Progenitor cell of endocrine pancreas (in vitro differentiated cells): ENCODE measurements at places on chromosomes 12 and 14. TPM values are rescaled to one million over a fixed set of nuclear protein-coding genes. Genes with fewer than 3 reads are reported as not detected.

DNA sequence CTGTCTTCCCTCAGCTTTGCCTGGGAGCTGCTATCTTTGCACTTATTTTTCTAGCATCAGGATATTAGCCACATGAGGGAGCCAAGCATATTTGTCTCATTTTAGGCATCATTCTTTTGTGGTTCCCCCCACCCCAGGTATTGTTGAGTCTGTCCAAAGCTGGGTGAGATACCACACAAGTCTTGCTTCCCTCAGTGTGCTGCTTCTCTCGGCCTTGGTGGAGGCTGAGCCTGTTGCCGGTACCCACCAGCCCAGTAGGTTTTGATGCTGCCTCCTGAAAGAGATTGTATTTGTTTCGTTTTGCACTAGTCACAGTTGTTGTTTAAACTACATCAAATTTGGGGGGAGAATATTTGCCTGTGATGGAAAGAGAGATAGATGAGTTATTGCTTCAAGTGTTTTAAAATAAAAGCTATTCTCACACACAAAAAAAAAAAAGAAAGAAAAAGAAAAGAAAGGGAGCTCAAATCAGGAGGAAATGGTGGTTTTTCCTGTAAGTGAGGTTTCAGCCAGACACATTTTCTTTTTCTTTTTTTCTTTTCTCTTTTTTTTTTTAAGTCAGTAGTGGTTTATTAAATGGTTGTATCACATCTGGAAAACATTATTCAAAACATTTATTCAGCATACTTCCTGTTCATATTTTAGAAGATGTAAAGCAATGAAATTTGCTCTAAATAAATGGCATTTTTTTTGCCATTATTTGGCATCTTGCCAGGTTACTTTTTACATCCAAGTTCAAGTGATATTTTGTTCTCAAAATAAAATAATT lies 58.5 kb downstream of the SLC4A8 start:
- no peak for DNase-seq

GRCh38 chr12:2046957-2047356 lies 5.8 kb upstream of the CACNA1C start:
- DNase-seq, result no peak

DNA sequence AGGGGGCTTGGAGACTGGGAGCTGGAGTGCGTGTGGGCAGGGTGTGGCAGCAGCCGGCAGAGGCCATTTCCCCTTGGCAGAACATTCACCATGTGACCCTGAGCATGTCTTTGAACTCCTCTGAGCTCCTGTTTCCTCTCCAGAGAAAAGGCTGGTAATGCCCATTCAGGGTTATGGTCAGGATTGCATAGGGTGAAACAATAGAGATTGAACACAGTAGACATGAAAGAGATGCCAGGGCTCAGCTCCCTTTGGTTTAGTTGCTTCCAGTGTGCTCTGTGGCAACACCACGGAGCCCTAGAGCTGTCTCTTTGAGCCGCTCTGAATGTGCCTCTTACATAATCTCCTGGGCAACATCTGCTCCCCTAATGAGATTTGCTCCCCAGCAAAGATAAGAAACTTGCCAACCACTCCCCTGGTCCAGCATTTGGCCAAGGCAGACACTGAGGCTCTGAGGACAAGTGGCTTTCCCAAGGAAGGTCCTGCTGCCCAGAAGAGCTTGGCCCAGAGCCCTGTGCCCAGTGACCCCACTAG lies 4.6 kb downstream of the IFI27 start:
- no peak for DNase-seq

DNA sequence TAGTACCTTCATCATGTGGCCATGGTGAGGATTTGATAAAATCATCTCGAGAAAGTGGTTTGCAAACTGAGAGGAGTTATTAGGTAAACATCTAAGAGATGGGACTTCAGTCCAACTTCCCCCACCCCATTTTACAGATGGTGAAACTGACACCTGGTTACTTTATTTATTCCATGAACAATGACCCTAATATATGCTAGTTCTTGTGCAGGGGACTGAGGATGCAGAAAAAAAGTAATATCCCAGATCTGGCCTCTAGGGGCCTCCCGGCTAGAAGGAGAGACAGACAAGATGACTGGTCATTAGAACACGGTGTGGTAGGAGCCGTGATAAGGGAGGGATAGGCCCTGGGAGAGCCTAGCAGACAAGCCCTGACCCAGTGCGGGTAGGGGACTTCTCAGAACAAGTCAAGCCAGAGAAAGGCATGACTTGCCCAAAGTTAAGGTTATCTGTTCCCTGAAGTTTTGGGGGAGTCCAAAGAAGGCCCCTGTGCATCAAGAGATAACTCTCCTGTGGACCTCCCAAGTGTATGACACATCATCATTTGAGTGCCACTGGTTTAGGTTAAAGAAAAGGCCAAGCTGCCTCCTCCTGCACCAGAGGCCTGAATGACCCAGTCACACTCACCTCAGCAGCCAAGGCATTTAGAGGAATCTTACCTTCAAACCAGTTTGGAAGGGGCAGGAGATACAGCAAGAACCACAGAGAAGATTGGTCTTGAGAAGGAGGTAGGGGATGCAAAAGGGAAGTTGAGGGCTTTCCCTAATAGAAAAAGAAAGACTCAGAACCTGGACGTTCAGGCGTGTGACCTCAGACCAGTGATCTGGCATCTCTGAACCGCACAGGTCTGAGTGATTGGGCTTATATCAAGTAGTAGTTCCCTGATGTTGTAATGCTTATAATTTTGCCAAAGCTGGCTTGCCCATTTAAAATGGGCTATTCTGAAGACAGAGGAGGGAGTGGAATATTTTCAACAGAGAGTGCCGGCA lies 1.6 kb downstream of the CMKLR1 start:
- DNase-seq, result no peak

ABCD2 gene
- not detected in 2 replicates for total RNA-seq

SERPINA3 gene
- 5.2 and 8.0 TPM in 2 replicates for total RNA-seq

KRT71 gene
- not detected in 2 replicates for total RNA-seq

DNA sequence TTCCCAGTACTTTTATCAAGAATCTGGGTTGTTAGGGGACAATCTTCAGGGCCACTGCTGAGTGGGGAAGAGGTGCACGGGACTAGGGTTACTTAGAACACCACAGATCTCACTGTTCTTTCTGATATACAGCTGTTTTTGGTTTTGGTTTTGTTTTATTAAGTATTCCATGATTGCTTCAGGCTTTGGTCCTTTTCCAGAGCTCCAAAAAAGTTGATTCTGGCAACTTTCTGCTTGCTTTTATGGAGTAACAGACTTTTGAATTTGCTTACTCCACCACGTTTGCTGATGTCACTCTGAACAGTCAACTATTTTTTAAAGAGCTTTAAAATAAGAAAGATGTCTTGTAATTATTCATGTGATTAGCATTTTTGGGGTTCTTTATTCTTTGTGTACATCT lies 368.1 kb upstream of the FOXG1 start:
- no peak for DNase-seq

DNA sequence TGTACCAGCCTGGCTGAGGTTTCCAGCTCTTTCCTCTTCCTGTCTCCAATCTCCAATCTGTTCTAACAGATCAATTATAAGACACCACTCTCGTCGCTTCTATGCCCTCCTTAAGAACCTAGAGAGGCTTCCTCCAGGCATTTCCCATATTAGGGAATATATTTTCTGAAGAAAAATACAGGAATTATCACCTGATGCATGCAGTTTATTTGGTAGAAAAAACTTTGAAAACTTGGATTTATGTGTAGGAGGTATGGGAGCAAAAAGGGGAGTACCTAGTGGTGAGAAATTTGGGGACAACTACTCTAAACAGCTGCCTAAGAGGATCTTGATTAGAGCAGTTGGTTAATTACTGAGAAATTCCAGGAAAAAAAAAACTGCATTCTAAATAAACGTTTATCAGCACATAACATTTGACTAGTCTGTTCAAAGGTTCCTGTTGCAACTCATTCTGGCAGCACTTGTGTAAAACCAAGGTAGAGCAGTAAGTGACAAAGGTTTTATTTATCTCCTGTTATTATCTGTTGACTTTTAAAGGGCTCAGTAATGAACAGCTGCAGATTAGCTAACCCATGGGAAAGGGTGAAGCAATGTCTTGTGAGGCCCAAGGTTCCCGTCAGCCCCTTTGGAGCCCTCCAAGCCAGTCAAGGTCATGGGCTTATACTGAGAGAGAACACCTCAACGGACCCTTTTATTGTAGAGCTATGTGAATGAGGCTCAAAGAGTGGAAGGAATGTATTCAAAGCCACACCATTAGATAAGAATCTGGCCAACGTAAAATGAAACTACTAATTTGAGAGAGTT lies 36.4 kb upstream of the NR1H4 start:
- DNase-seq, result no peak

KCNJ8 gene
- total RNA-seq, result 1.1 and 2.2 TPM in 2 replicates

DNA sequence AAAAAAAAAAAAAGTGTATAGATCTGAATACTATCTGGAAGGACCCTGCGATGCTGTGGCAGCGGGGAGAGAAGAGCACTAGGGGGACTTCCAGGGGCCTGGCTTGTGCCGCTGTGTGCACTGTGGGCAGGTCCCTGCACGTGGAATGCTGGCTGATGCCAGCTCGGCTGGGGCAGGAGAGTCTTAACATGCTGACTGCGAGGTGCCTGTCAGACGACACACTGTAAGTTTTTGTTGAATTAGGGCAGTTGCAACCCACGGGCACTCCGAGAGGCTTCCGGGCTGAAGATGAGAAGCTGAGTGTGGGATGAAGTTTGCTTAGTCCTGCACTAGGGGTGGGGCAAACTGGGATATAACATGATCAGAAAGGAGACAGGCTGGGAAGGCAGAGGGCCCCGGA lies 10.7 kb downstream of the GLT1D1 start:
- no peak for DNase-seq

DNA sequence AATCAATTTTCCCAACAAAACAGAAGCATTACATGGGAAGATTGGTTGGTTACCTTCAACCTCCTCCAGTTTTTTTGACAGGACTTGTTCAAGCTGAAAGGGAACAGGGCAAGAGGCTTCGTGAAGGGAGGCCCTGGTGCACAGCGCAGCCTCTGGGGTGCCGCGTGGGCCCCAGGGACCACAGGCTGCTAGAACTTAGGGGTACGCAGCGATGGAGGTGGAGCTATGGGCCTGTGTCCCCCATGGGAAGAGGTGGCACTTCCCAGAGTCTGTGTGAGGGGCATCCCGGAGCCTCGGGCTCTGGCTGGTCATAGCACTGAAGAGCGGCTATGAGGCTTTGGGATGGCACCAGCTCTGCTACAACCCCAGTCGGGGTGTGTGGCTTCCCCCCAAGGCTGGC lies 22.1 kb upstream of the BTBD6 start:
- DNase-seq, result no peak
